ENCODE measurements at places on chromosomes 12 and 14. TPM values are rescaled to one million over a fixed set of nuclear protein-coding genes. Genes with fewer than 3 reads are reported as not detected.

CFAP251 gene
- 2.9 TPM for total RNA-seq

TSHR gene
- not detected for total RNA-seq

TPPP2 gene
- not detected for total RNA-seq

KRT73 gene
- total RNA-seq: not detected

MYBPC1 gene
- not detected for total RNA-seq

RDH12 gene
- not detected for total RNA-seq

KRT84 gene
- total RNA-seq: not detected

LBHD2 gene
- not detected for total RNA-seq

CLEC1B gene
- total RNA-seq: not detected

EID3 gene
- 5.4 TPM for total RNA-seq

SLC6A12 gene
- not detected for total RNA-seq

SALL2 gene
- total RNA-seq: 2.3 TPM

CLEC2B gene
- total RNA-seq: 78.8 TPM

MMP17 gene
- 14.0 TPM for total RNA-seq

GNG2 gene
- 2.9 TPM for total RNA-seq

SCNN1A gene
- total RNA-seq: 7.1 TPM

PEBP1 gene
- 193 TPM for total RNA-seq

IRF9 gene
- 55.5 TPM for total RNA-seq

TXNDC16 gene
- 3.4 TPM for total RNA-seq

SAMD15 gene
- 0.88 TPM for total RNA-seq

SERPINA9 gene
- not detected for total RNA-seq

CLEC7A gene
- 0.47 TPM for total RNA-seq

NTF3 gene
- total RNA-seq: 0.34 TPM

CPNE8 gene
- total RNA-seq: 29.4 TPM

SCARB1 gene
- total RNA-seq: 42.5 TPM

KRT82 gene
- not detected for total RNA-seq

MFAP5 gene
- 0.85 TPM for total RNA-seq

PIK3C2G gene
- total RNA-seq: 1.0 TPM

GPR65 gene
- total RNA-seq: not detected

PRH2 gene
- not detected for total RNA-seq

TMTC2 gene
- 13.0 TPM for total RNA-seq

LMNTD1 gene
- 0.19 TPM for total RNA-seq

CELA1 gene
- total RNA-seq: not detected

LMO3 gene
- not detected for total RNA-seq

PLXNC1 gene
- total RNA-seq: 0.23 TPM

KLRC1 gene
- not detected for total RNA-seq

POTEM gene
- total RNA-seq: not detected

RERG gene
- under 0.01 TPM for total RNA-seq

TAS2R20 gene
- 2.2 TPM for total RNA-seq

RTL1 gene
- total RNA-seq: not detected

KRT78 gene
- not detected for total RNA-seq

C3AR1 gene
- 0.09 TPM for total RNA-seq

CIDEB gene
- total RNA-seq: 7.5 TPM

SOAT2 gene
- total RNA-seq: not detected
